Common myeloid progenitor, CD34-positive (primary cell): ENCODE measurements at places on chromosomes 12 and 14.

GRCh38 chr12:98416845-98417244, 98.5 kb upstream of the TMPO start:
- peak; percentile 86 for DNase-seq

DNA sequence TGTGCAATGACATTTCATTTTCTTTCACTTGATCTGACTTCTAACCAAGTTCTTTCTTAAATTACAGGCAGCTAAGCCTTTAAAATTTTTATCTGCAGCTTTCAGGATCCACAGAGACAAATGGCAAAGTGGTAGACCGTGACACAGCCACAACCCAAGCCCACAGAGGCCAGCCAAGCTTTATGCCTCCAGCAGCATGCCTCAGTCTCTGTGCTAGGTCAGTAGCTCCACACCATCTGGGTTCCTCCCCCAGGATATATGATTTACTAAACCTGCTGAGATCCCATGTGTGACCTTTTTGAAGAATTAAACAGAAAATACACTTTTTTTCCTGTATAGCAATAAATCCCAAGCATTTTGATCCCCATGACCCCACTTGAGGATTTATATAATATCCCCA, 290.4 kb upstream of the CAND1 start:
- DNase-seq, result no peak

- no peak for DNase-seq
Observed at GRCh38 chr12:94025756-94026155, 122.6 kb upstream of the PLXNC1 start.

DNA sequence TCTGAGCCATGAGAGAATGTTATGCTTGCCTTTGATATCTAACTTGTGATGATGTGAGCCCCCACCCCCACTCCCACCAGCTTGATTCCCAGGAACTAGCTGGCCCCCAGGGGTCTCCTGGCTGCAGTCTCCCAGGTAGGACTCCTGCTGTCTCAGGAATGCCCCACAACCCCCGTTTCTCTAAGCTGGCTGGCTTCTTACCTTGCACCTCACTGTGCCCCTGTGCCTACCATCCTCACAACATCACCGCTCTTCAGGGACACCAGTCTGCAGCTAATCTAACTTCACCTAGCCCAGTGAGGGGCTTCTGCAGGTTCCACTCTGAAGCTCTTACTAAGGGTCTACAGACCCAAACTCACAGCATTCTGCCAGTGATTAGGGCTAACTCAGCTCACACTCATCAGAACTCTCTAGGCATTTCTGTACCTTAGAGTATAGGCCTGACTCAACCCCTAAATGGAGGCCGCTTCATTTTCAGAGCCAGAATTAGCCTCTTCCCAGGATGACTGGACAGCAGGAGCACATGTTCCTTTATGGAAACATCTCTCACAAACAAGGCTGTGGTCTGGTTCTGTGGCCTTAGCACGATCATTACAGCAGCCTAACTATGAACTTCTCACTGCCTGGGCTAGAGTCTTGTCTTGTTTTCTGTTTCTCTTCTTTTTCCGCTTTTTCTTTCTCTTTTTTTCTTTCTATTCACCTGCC, 72.8 kb upstream of the IFNG-AS1 start:
- no peak for DNase-seq

- no peak for DNase-seq
Observed at GRCh38 chr12:68439368-68440045, 107.3 kb upstream of the MDM1 start.

- no peak for DNase-seq
Observed at GRCh38 chr12:19719672-19720071, 280.4 kb downstream of the AEBP2 start.

- DNase-seq, result peak; percentile 64
Observed at GRCh38 chr12:49698619-49699545, 8.3 kb downstream of the FMNL3 start.

DNA sequence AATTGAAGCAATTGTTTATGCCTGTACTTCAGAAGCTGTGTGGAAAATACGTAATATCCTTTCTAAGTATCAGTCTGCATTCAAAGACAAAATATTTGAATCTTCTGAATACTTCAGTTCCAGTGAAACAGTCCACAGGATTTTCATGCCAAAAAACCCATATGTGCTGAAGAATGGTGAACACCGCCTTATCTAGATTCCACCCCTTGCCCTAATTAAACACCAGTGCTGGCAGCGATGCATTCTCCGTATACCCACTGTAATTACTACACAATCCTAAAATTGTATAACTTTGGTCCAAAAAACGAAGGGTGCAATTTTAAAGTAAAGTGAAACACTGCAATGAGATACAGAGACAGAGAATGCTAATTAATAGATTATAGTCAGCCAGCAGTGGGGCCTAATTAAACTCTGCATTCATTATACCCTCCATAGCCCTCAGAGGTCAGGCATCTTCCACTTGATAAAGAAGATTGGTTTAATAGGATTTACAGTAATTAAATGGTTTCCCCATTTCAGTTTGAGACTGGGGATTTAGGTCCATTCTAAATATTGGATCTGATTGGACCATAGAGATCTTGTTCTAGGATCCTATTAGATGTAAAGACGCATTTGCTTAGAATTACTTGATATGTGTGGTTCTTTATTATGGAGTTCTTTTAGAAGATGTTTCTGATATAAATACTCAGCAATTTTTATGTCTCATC, 43.9 kb downstream of the ERC1 start:
- DNase-seq, result no peak

DNA sequence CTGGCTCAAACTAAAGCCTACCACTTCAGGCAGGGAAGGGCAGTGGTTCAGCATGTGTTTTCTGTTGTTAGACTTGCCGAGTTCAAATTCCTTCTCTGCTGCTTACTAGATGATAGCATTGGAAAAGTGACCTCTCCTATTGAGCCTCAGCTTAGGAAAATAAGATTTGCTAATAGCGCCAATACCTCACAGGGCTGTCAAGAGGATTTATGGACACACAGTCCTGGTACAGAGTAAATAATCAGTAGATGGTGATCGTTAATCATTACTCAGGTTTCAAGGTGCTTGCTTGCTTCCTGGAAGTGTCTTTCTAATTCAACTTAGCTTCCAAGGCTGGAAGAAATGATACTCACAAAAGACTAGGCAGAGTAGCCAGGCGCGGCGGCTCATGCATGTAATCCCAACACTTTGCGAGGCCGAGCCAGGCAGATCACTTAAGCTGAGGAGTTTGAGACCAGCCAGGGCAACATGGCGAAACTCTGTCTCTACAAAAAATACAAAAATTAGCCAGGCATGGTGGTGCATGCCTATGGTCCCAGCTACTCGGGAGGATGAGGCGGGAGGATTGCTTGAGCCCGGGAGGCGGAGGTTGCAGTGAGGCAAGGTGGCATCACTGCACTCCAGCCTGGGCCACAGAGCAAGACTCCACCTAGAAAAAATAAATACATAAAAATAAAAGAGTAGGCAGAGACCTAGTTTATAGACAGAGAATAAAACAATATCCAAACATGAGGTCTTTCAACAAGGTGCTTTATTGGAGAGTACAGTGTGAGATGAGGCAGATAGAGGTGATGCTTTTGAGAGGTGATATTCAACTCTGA, 6.0 kb downstream of the PLA2G1B start:
- no peak for DNase-seq
